ENCODE measurements at places on chromosomes 4 and X.

DNA sequence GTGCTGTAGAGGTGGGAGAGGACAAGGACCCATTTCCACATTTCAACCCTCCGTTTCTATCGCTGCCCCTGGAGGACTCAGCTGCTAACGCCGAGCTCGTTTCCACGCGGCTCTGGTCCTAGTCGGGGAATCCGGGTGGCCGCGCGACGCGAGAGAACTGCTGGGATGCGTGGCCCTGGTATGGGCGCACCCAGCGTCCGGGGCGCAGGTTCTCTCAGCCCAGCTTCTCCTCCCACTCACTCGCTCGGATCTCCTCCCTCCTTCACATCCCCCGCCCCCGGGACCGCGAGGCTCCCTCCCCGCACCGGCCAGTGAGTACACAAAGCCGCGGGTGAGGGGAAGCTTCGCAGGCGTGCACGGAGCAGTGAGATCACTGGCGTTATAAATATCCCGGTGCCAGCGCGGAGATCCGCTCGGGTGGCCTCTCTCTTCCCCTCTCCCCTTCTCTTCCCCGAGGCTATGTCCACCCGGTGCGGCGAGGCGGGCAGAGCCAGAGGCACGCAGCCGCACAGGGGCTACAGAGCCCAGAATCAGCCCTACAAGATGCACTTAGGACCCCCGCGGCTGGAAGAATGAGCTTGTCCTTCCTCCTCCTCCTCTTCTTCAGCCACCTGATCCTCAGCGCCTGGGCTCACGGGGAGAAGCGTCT, at the start of gene FGF5:
Gene FGF5 (plus strand): TSS at position 412 of the 649 bp plus-strand sequence. CDS start 161 bp downstream, at position 573.
- peak; percentile 22 for DNase-seq

GRCh38 chrX:136714626-136715599, 65.8 kb downstream of the ARHGEF6 start:
- DNase-seq = no peak

- DNase-seq = peak; percentile 86
Observed at GRCh38 chr4:140609548-140610425, 41.0 kb upstream of the UCP1 start.

DNA sequence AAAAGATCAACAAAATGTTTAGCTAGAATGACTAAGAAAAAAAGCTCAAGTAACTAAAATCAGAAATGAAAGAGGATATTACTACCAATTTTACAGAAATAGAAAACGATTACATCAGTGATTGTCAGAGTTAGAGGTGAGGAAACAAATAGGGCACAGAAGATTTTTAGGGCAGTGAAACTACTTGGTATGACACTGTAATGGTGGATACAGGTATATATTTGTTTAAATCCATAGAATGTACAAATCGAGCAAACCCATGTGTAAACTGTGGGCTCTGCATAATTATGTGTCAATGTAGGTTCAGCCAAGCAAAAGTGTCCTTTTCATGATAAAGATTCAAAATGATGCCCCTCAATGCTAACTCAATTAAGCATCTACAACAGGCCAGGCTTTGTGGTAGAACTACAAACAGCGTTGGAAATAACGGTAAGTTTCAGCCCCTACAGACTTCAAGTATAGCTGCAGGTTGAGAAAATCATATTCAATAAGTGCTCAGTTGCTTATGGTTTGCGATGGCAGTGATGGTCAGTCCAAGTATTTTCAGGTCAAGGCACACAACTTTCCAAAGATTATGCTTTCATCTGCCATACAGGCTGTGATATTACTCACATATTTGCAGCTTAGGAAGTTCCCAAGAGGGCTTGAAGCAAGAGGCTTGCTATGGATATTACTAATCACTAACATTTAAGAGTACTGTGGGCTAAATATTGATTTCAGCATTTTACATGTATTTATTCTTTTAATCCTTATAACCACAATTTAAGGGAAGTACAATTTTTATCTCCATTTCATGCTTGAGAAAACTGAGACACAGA, 158.6 kb downstream of the TET2 start:
- no peak for DNase-seq

GRCh38 chrX:32525234-32525633, 686.1 kb downstream of the DMD start:
- DNase-seq = no peak

DNA sequence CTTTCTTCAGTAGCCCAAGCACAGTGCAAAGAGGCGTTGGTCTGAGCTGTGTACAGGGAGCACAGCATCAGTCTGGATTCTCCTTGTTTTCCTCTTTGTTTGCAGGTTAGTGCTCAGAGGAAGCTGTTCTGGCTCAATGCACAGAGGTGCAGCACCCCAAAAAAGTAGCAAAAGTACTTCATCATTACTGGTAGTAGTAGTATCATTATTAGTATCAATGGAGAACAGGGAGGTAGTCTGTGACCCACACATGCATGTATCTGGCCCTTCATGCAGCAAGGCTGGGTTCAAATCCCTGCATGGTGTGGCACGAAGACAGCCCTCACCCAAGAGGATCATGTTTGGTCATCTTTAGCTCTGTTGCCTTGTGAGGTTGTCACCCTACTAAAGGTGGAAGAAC, 68.7 kb downstream of the CXXC4 start:
- DNase-seq = no peak

DNA sequence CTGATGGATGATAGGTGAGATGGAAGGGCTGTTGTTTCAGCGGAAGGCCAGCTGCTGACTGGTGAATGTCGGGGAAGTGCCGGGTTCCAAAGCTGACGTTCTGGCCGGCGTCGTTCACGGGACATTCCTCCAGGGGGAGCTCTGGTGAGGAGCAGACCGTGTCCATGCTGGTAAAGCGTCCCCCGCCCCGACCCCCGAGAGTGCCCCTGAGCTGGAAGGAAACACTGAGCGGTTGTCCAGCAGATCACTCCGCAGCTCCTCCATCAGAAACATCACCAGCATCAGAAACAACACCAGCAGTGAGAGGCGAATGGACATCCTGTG, 18.6 kb upstream of the ADRA2C start:
- no peak for DNase-seq

DNA sequence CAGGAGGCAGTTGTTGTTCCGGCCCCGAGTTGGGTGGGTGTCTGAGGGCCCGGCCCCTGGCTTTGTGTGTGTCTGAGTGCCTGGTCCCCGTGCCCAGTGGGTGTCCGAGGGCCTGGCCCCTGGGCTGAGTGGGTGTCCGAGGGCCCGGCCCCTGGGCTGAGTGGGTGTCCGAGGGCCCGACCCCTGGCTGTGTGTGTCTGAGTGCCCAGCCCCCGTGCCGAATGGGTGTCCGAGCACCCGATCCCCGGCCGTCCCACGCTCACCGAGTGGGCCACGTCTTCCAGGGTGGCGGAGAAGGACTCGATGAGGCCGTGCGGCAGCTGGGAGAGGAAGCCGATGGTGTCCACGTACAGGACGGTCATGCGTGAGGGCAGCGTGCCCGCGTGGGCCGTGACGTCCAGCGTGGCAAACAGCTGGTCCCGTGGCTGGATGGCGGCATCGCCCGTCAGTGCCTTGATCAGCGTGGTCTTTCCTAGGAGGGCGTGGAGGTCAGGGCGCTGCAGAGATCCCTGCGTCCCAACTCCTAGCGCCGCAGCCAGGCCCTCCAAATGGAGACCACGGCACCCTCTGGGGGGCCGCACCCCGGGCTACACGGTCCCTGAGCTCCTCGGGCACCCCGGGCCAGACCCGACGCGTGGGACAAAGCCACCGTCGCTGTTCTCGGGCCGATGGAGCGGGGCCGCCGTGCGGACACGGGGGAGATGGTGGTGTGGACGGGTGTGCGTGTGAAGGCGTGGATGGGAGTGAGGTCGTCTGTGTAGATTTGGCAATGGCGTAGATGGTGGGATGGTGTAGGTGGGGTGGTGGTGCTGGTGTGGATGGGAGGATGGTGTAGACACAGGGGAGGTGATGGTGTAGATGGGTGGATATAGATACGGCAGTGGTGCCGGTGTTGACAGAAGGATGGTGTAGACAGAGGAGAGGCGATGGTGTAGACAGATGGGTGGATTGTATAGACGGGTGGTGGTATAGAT, 7.2 kb downstream of the GTPBP6 start:
- DNase-seq = no peak

Data from NCI-H1092 (cell line).